ENCODE measurements at places on chromosomes 3 and 15. TPM values are rescaled to one million over a fixed set of nuclear protein-coding genes. Genes with fewer than 3 reads are reported as not detected.

DNA sequence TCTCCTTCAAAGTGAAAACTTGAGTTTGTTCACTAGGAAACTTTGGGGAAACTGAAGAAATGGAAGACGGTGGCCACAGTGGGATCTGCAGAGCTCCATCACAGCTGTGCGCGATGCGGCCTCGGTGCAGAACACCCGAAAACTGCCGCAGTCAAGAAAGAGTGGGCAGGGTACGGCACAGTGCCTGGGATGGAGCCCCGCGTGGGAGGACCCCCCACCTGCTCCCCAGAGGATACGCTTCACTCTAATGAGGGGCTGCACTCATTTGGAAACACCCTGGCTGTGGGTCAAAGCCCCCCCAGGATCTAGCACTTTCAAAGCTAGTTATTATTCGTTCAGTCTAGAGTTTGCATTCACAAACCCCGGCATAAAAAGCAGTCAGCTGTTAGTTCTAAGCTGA is 9.5 kb downstream of the ADAMTS17 start:
- no peak for DNase-seq

DNA sequence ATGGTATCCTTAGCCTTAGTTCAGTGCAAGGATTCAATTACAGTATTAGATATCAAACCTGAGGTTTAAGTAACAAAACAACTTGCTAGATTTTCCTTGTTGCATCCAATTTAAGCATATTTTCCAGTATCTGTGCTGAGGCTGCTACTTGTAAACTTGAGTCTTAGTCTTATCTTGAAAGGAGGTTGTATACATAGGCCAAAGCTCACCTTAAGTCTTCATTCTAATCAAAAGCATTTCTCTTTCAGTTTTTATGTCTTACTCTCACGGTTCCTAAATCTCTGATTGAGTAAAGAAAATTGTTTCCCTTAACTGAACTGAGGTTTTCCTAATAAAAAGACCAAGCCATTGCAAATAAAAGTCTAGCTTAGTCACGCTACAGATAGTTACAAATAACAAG is 52.6 kb downstream of the U2SURP start:
- DNase-seq: no peak

SOX14 gene
- not detected for total RNA-seq

DNA sequence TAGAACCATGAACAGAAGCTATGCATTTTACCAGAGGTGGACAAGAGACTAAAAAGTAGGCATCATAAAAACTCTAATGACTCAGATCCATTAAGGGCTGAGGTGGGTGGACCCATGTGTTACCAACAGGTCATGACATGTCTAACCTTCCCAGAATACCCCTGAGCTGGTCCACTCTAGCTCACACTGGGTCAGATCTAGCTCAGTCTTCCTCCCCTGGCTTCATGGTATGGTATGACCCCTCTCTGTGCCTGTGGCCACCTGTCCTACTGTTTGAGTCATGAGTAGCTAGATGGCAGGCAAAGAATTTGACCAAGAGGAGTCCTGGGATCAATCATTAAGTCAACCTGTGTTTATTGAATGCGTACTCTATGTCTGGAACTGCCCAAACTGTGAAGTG is 340.4 kb downstream of the EPHB1 start:
- no peak for DNase-seq

DNA sequence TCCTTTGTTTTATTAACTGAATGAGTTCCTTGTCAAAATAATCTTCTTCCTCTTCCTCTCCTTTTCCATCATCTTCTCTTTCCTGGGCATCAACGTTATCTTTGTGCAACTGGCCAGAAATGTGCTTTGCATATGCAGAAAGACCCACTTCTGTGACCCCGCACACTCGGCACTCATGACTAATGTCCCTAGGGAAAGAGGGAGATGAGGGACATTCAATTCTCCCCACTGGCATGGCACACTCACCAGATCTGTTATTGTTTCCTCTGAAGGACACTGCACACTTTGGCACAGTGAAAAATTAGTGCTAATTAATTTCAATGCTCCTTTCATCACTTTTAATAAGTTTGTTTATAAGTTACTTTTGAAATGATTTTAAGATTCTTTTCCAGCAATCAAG is 34.0 kb downstream of the ZNF106 start:
- DNase-seq: no peak

- peak; percentile 27 for DNase-seq
These were observed 59.4 kb upstream of the FLNB start for GRCh38 chr3:57948781-57949242.

GRCh38 chr3:48082580-48083184 is 66.5 kb upstream of the MAP4 start:
- no peak for DNase-seq

- no peak for DNase-seq
These were observed 81.2 kb downstream of the EFL1 start for GRCh38 chr15:82181371-82181770.
